Liver (tissue), 10 donors: ENCODE measurements at places on chromosomes 6 and 20. TPM values are rescaled to one million over a fixed set of nuclear protein-coding genes. Genes with fewer than 3 reads are reported as not detected.

GRCh38 chr6:154653853-154654252, 79.4 kb upstream of the SCAF8 start:
- DNase-seq = no peak
- H3K27me3 ChIP-seq = no peaks in the 10 kb centered on the region
- no peak overlapping the region for H3K27ac ChIP-seq
- H3K4me3 ChIP-seq = no peak overlapping the region

DNA sequence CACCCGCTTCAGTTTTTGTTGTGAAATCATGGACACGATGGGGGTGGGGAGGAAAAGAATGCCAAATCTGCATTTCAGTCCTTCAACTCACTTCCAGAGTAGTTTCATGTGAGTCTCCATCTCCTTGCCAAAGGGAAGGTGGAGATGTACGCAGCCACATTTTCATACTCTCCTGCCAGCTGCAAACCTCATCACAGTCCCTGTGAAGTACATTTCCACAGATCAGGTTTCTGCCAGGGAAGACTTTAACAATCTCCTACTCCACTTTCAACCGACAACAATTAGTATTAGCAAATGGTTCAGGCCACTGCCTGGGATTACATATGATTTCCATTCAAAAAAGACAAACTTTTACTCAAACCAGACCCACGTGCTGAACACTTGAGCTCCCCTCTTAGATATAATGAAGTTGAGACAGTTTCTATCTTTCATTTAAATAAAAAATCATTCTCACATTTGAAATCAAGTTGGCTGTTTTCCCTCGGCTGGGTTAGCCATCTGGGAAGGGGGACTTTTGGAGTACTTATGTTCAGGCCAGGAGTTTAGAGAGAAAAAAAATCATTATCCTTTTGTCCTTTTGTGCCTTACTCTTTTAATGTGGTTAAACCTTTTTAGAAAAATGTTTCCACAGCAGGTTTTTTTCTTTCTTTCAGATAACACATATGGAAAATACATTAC, 51.0 kb upstream of the CEP162 start:
- no peak overlapping the region for H3K4me3 ChIP-seq
- H3K4me1 ChIP-seq = no peaks in the 10 kb centered on the region
- no peaks in the 10 kb centered on the region for H3K27me3 ChIP-seq
- no peak overlapping the region for H3K27ac ChIP-seq
- H3K36me3 ChIP-seq = no peaks in the 10 kb centered on the region

DNA sequence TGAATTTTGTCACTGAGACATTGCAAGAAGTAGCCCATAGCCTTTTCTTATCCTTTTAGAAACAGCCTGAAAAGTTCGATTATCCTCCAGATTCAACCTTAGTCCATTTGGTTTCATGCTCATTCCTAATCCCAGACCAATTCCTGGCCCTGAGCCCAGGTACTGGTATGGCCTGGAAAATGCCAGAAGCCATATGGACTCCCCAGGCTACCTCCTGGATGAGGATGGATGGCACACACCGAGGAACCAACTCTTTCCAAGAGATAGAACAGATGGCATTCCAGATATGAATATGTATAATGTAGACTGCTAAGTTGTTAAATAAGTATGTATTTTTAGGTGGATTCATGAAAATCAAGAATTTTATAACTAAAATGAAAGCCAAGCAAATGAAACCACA, 51.6 kb upstream of the SNAP25 start:
- no peaks in the 10 kb centered on the region for H3K4me1 ChIP-seq
- DNase-seq = no peak
- H3K4me3 ChIP-seq = no peak overlapping the region
- no peaks in the 10 kb centered on the region for H3K36me3 ChIP-seq
- H3K27ac ChIP-seq = no peak overlapping the region
- no peaks in the 10 kb centered on the region for H3K27me3 ChIP-seq

GRCh38 chr6:12032783-12033573, 20.9 kb downstream of the HIVEP1 start:
- H3K27ac ChIP-seq = no peak overlapping the region
- H3K36me3 ChIP-seq = peaks cover 2% of the 10 kb centered on the region
- no peak for DNase-seq

- DNase-seq = no peak
- no peaks in the 10 kb centered on the region for H3K4me1 ChIP-seq
- no peak overlapping the region for H3K4me3 ChIP-seq
- no peaks in the 10 kb centered on the region for H3K27me3 ChIP-seq
- no peak overlapping the region for H3K27ac ChIP-seq
Observed at GRCh38 chr20:12893653-12894052, 115.1 kb upstream of the SPTLC3 start.

DNA sequence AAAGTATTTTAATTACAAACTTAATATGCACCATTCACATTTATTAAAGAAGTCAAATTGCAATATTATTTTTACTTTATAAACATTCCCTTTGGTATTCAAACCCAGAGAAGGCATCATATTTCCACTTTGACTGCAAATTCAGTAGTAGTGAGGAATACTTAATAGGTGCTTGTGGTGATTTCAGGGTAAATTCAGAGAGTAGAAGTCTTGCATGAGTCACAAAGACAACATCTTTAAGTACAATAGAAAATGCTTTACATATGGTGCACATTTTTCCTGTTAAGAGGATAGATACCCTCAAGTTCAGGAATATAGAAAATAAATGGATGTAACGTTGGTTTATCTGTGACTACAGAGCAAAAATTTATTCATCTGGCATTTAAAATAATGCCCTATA, 390.2 kb downstream of the TENT5A start:
- no peaks in the 10 kb centered on the region for H3K27me3 ChIP-seq
- no peaks in the 10 kb centered on the region for H3K4me1 ChIP-seq
- no peak overlapping the region for H3K4me3 ChIP-seq
- DNase-seq = no peak

- H3K4me3 ChIP-seq = no peak overlapping the region
- no peaks in the 10 kb centered on the region for H3K4me1 ChIP-seq
- no peaks in the 10 kb centered on the region for H3K36me3 ChIP-seq
- DNase-seq = no peak
- no peaks in the 10 kb centered on the region for H3K27me3 ChIP-seq
Observed at GRCh38 chr6:131744432-131745287, 33.8 kb upstream of the CTAGE9 start.

GRCh38 chr6:47733879-47734558, 35.6 kb downstream of the ADGRF4 start:
- H3K4me3 ChIP-seq = no peak overlapping the region
- H3K4me1 ChIP-seq = no peaks in the 10 kb centered on the region
- no peak for DNase-seq
- no peaks in the 10 kb centered on the region for H3K36me3 ChIP-seq
- H3K27ac ChIP-seq = no peak overlapping the region

- H3K27ac ChIP-seq = no peak overlapping the region
- peak; percentile 49 for DNase-seq
- no peak overlapping the region for H3K4me3 ChIP-seq
- no peaks in the 10 kb centered on the region for H3K27me3 ChIP-seq
- H3K4me1 ChIP-seq = no peaks in the 10 kb centered on the region
Observed at GRCh38 chr6:116229287-116229913, 24.5 kb downstream of the TSPYL4 start.

DNA sequence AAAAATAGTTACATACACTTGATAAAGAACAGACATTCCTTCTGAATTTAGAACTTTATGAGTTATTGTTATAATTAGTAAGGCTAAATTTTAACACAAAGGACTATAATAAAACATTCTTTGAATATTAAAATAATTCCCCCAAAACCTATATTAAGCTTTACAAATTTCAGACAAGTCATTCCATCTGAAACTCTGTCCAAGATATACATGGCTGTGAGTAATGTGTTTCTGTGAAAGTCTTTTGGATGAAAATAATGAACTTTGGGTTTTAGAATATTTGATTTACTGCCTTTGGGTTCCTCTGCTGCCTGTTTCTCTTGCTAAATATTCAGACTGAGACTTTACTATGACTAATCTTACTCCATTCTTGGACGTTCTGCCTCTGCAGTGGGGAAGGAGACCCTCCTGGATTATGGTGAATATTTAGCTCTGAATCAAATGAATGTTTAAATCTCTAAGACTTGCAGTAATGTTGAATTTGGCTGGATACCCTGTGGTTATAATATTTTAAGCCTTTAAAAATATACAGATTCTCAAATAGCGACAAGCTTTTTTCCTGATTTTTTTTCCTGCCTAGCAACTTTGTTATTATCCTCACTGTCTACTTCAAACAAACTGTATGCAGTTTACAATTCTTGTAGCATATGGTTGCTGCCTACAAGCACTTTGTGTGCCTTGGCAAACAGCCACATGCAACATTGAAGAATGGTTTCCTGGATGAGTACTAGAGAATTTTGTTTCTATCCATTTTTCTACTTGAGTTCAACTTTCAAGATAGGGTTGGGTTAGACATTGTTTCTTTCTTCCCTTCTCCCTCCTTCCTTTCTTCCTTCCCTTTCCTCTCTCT, 51.4 kb downstream of the TXLNB start:
- no peak overlapping the region for H3K4me3 ChIP-seq
- H3K4me1 ChIP-seq = no peaks in the 10 kb centered on the region
- DNase-seq = no peak
- no peaks in the 10 kb centered on the region for H3K36me3 ChIP-seq
- no peak overlapping the region for H3K27ac ChIP-seq

- H3K4me1 ChIP-seq = no peaks in the 10 kb centered on the region
- DNase-seq = no peak
- H3K36me3 ChIP-seq = peaks cover 2% of the 10 kb centered on the region
- H3K27me3 ChIP-seq = no peaks in the 10 kb centered on the region
- H3K4me3 ChIP-seq = no peak overlapping the region
- no peak overlapping the region for H3K27ac ChIP-seq
Observed at GRCh38 chr6:5537967-5538366, 276.7 kb downstream of the FARS2 start.

GRCh38 chr6:146904596-146904995, 299.6 kb upstream of the STXBP5 start:
- H3K4me3 ChIP-seq = no peak overlapping the region
- H3K36me3 ChIP-seq = no peaks in the 10 kb centered on the region
- DNase-seq = no peak
- no peak overlapping the region for H3K27ac ChIP-seq
- H3K27me3 ChIP-seq = no peaks in the 10 kb centered on the region

DNA sequence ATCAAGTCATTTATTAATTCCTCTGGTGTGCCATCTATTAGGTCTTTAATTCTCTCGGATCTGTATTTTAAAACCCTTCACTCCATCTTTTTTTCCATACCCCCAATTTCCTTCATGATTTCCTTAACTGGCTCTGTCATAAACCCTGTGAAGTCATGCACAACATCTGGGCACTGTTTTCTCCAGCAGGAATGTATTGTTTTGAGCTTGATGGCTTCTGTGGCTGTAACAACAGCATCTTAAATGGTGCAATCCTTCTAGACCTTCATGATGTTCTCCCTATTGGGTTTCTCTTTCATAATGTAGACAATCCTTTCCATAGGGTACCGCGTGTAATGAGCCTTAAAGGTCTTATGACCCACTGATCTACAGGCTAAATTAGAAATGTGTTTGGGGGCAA, 29.0 kb downstream of the CDK19 start:
- H3K36me3 ChIP-seq = no peaks in the 10 kb centered on the region
- H3K4me3 ChIP-seq = no peak overlapping the region

- H3K4me1 ChIP-seq = no peaks in the 10 kb centered on the region
- no peak overlapping the region for H3K4me3 ChIP-seq
- H3K27ac ChIP-seq = no peak overlapping the region
- H3K27me3 ChIP-seq = no peaks in the 10 kb centered on the region
- DNase-seq = no peak
Observed at GRCh38 chr6:135938576-135939207, 87.2 kb downstream of the PDE7B start.

- DNase-seq = no peak
- H3K4me3 ChIP-seq = no peak overlapping the region
- H3K4me1 ChIP-seq = peaks cover 5% of the 10 kb centered on the region
- no peak overlapping the region for H3K27ac ChIP-seq
- no peaks in the 10 kb centered on the region for H3K27me3 ChIP-seq
Observed at GRCh38 chr6:6841571-6841970, 253.1 kb downstream of the LY86 start.

GRCh38 chr20:35598476-35598875, 17.2 kb upstream of the SPAG4 start:
- DNase-seq = no peak
- H3K36me3 ChIP-seq = no peaks in the 10 kb centered on the region
- H3K27me3 ChIP-seq = no peaks in the 10 kb centered on the region
- no peak overlapping the region for H3K4me3 ChIP-seq

DNA sequence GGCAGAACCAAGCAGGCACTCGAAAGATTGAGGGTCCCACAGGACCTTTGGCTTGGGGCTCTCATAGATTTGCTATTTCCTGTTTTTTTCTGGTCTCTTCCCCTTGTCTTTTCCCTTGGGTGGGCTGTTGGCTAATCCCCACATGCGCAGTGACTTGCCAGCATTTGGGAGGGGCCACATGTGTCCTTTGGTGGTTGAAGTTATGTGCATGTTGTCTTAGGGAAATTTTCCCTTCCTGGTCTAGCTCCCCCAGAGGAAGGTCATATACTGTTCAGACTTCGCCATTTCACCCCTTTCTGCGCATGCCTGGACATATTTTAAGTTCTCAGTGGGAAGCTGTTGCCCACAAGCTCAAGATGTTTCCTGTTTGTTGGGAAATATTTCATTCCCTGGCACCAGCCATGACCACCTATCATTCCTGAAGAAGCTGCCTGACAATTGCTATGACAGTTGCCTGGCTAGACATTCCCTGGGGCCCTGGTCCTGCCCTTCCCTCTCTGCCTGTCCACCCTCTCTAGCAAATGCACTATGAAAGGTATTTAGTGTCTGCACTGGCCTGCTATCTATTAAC, 156.2 kb upstream of the THBS2 start:
- no peak overlapping the region for H3K27ac ChIP-seq
- no peak overlapping the region for H3K4me3 ChIP-seq
- DNase-seq = no peak

DNA sequence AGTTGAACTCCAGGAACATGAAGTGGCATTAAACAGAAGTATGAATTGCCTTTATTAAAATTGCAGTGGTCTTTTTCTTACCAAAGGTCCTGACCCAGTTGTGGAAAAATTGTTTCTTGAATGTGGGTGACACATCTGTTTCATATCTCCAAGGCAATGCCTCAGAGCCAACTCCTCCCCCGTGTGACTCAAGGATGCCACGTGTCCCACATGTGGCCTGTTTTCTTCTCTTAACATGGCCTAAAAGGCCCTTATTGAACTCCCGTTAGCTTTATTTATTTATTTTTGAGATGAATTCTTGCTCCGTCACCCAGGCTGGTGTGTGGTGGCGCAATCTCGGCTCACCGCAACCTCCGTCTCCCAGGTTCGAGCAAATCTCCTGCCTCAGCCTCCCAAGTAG, 128.4 kb upstream of the ESR1 start:
- no peaks in the 10 kb centered on the region for H3K27me3 ChIP-seq
- peaks cover 7% of the 10 kb centered on the region for H3K4me1 ChIP-seq
- no peaks in the 10 kb centered on the region for H3K36me3 ChIP-seq

- no peaks in the 10 kb centered on the region for H3K27me3 ChIP-seq
- peak overlapping the region; percentile 64 for H3K27ac ChIP-seq
- DNase-seq = no peak
- peaks cover 79% of the 10 kb centered on the region for H3K4me1 ChIP-seq
Observed at GRCh38 chr6:7169296-7169721, 61.5 kb downstream of the RREB1 start.

The KIF6 gene
- 7.5 TPM for total RNA-seq

The NOTCH4 gene
- 2.6 TPM for total RNA-seq

The TTI1 gene
- total RNA-seq = 15.4 TPM

The GTSF1L gene
- total RNA-seq = not detected

The TNXB gene
- total RNA-seq = 17.1 TPM

The ZBTB2 gene
- 4.2 TPM for total RNA-seq

The AKAP12 gene
- 8.0 TPM for total RNA-seq

The SLC17A3 gene
- total RNA-seq = 1.6 TPM

The TNFRSF6B gene
- 0.09 TPM for total RNA-seq

The RBM24 gene
- 0.28 TPM for total RNA-seq
